Stimulated activated CD4-positive, alpha-beta T cell treated with anti-CD3 and anti-CD28 coated beads, Interleukin-15, amount 100 ng/mL, for 1 hour (primary cell): ENCODE measurements at places on chromosomes 11 and 22.

DNA sequence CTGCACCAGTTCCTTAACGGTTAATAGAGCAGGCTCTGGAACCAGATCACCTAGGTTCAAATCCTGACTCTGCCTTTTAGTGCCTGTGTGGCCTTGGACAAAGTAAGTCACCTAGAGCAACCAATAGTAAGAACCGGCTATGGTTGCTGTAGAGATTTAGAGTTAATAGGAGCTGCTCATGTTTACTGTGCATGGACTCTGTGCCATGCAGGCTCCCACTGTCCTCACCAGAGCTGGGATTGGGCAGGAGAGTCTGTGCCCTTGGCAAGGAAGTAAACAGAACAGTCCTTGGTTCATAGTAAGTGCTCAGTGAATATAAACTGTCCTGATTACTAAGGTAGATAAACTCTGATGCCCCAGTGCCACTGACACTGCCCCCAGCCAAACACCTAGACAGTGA, 1.4 kb upstream of the TP53I11 start:
- DNase-seq = no peak

GRCh38 chr22:43269246-43269645, 73.9 kb downstream of the SCUBE1 start:
- no peak for DNase-seq

DNA sequence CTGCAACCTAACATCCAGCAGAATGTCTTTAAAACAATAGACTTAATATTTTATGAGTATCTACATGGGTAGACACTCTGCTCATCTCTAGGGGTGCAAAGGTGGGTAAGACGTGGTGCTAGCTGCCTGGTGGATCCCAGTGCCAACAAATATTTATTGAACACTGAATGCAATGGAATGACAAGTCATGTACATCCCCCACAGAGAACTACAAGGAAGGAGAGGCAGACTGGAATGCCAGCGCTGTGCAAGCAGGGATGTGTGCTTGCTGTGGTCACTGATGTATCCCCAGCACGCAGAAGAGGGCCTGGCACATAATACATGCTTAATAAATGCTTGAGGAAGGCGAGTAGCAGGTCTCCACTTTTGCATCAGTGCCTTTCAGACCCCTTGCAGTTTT, 61.9 kb downstream of the CD6 start:
- no peak for DNase-seq

- no peak for DNase-seq
Measured at GRCh38 chr11:85123752-85124231, 503.4 kb downstream of the DLG2 start.

GRCh38 chr22:45867906-45868555, 108.9 kb downstream of the WNT7B start:
- DNase-seq = no peak

GRCh38 chr11:30741039-30741550, 154.9 kb upstream of the MPPED2 start:
- no peak for DNase-seq

DNA sequence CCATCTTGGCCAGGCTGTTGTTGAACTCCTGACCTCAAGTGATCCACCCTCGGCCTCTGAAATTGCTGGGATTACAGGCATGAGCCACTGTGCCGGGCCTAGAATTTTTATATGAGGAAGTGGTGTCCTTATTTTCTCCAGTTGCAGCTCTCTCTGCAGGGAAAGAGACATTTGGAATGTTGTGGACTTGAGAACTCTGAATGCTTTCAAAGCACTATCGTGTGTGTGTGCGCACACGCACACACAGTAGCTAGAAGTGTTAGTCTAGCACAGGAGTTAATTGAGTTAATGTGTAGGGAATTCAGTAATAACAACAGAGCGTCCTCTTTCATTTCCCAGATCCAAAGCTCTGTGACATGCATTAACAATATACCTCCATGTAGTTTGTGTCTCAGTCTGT, 164.0 kb upstream of the RASSF10 start:
- no peak for DNase-seq
